ENCODE measurements at places on chromosomes 6 and 20.
A peak's percentile ranks its signal among the peaks of the same experiment; 100 is the strongest.

DNA sequence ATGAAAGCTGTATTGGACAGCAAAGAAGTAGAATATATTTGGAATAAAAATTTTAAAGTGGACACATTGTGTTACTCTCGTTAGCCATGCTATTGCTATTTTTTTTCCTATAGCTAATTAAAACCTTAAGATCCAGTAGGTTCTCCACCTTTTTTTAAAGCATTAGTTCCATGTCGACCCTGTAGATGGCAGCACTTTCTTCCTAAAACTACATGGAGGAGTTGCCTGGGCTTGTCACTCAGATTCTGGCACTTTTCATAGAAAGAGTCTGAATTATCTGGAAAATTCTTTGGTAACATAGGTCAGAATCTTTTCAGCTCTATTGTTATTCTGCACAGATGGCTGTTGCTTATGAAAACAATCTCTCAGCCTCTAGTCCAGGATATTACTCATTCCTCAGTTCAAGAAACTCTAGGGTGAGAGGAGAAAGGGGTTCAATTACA is 42.0 kb upstream of the ESR1 start:
- peak; percentile 84 for DNase-seq

- peak; percentile 32 for DNase-seq
These were observed at the start of gene PHF10 for GRCh38 chr6:169724494-169725124. TSS of gene PHF10 (minus strand) at chr6:169724500. CDS start at chr6:169723931, 569 bp downstream.

- DNase-seq, result peak; percentile 89
These were observed 1.9 kb downstream of the BAG2 start for GRCh38 chr6:57173886-57174510.

GRCh38 chr6:50543666-50544065 is 169.7 kb upstream of the TFAP2D start:
- no peak for DNase-seq

DNA sequence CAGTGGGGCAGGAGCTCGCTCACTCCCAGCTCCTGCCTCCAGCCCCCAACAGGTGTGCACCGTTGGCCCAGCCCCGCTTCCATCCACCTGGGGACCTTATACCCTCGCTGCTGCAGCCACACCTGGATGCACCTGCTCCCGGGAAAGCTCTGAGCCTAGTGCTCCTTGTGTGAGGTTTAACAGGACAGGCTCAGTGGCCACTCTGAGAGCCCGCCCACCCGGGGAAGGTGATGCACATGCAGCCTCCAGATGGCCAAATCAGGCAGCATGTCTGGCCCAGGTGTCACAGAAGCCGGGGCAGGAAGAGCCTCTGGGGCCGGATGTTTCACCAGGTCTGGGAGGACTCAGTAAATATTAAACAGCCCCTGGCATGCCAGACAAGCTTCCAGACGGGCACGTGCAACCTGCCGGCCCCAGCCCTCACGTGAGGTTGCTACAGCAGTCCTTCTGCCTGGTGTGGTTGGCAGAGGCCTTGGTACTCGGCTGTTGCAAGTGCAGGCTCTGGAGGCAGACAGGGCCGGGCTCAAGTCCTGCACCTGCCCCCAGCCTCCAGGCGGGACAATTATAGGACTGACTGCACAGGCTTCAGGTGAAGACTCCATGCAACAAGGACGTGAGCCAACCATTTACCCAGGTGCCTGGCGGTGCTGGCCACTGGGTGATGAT is 66.9 kb downstream of the RIPOR3 start:
- DNase-seq, result no peak
